Heart left ventricle (tissue), 16 donors: ENCODE measurements at places on chromosomes 2 and 18. TPM values are rescaled to one million over a fixed set of nuclear protein-coding genes. Genes with fewer than 3 reads are reported as not detected.

PARD6G gene
- total RNA-seq = 1.4 TPM

CHRNG gene
- not detected for total RNA-seq

GRCh38 chr18:46226461-46226860 lies 122.3 kb downstream of the HAUS1 start:
- H3K4me3 ChIP-seq = no peak overlapping the region
- peaks cover 5% of the 10 kb centered on the region for H3K4me1 ChIP-seq
- H3K27ac ChIP-seq = no peak overlapping the region
- no peak for DNase-seq
- no peaks in the 10 kb centered on the region for H3K36me3 ChIP-seq

GRCh38 chr18:51123936-51124486 lies 73.5 kb downstream of the MEX3C start:
- H3K27ac ChIP-seq = no peak overlapping the region
- no peaks in the 10 kb centered on the region for H3K27me3 ChIP-seq
- no peak for DNase-seq
- H3K4me3 ChIP-seq = no peak overlapping the region

DNA sequence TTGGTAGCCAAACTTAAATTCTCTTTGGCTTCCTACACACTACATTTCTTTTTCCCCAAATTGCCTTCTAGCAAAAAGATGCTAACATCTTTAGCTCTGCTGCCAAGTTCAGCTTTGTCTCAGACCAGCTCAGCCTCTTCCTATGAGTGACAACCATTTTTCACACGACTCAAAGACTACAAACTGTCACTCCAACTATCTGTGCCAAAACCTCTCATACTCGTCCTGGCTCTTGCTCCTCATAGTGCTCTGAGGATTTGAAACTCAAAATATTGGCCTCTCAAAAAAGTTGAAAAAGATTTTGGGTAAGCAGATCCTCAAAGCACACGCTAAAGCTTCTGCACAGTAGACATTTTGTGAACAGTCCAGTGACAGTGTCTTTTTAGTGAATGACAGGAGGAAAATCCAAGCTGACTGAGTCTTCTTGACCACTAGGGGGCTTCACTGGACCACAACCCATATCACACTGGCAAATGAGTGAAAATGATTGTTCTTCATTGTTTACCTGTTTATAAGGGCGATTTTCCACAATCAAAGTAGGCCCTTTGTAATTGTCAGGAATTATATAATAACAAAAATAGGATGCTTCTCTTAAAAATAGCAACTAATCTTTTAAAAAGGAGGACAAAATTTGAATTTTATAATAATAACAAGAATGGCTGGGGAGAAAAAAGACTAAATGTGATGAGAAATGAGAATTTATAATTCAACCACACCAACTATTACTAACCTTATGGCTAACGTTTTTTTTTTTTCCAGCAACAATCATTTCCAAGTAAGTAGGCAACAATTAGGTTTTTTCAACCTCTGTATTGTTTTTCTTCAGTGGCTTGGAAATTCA lies 85.5 kb upstream of the PGAP1 start:
- H3K27me3 ChIP-seq = no peaks in the 10 kb centered on the region
- DNase-seq = no peak
- no peak overlapping the region for H3K27ac ChIP-seq
- H3K36me3 ChIP-seq = no peaks in the 10 kb centered on the region
- H3K4me1 ChIP-seq = no peaks in the 10 kb centered on the region
- no peak overlapping the region for H3K4me3 ChIP-seq
